ENCODE measurements at places on chromosomes 5 and 9.
A peak's percentile ranks its signal among the peaks of the same experiment; 100 is the strongest.

GRCh38 chr9:117644932-117645636 lies 59.1 kb upstream of the TLR4 start:
- no peak for DNase-seq

DNA sequence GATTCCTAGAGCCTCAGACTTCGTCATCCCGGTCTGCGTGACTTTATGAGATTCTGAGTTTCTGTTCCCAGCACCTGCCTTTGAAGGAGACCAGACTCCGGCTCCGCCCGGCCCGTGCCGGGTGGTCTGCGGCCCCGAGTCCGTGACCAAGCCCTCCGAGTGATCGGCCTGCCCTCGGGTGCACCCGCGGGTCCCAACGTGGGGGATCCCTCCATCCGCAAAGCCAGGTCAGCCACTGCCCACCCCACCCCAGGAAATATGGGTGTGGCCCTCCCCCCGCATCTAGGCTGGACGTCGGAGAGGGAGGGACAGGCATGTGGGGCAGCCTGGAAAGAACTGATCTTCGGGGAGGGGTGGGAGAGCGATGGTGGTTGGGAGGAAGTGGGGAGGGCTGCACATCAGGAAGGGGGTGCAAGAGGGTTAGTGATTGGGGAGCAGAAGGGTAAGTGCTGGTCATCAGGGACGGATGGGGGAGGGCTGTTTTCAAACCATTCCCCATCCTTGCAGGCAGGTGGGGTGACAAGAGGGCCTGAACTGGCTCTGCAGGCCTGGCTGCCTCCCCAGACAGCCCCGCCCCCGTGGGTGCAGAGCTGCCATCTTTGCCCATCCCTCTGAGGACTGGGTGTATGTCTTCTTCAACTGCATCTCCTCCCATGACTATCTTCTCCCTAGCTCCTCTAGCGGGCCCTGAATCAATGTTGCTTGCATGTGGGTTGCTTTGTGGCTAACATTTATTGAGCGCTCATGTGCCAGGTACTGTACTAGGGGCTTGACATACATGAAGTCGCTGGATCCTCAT lies 747 bp downstream of the LRSAM1 start:
- DNase-seq = peak; percentile 47

DNA sequence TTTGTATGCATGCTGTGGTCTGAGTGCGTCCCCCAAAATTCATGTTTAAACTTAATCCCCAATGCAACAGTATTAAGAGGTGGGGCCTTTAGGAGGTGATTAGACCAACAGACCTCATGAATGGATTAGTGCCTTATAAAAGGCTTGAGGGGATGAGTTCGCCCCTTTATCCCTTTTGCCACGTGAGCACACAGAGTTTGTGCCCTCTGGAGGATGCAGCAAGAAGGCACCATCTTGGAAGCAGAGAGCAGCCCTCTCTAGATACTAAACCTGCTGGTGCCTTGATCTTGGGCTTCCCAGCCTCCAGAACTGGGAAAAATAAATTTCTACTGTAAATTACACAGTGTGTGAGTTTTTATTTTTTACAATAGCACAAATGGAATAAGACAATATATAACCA lies 177.1 kb upstream of the SPRY4 start:
- DNase-seq = no peak

- DNase-seq = no peak
Observed at GRCh38 chr9:29339387-29339786, 1766.1 kb upstream of the C9orf72 start.

DNA sequence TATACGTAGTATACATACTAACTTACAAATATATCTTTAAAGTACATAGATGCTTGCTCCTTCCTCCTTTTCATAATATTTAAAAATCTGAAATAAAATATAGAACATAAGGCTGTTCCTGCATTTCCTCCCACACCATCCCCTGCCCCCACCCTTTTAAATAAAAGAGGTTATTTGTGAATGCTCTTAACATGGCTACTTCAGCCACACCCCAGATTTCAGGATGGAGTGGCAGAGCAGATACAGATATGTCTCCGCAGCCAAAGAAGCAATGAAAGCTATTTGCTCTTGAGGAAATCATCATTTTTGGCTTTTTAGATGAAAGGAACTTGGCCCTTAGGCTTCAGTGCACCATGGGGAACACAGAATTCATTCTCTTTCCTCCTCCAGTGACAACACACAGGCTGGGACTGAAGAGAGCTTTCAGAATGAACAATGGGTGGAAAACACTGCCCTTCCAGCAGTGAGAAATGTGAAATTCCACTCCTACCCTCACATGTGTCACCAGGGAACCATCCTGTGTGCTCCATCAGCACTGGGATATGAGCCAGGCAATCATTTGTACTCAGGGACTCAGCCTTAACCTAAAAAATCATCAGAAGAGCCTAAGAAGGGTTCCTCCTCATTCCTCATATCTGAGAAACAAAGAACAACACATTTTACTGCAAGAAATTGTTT lies 134.3 kb downstream of the PPP2R2B start:
- no peak for DNase-seq

- no peak for DNase-seq
Observed at GRCh38 chr5:177064500-177065277, 22.0 kb upstream of the FGFR4 start.

GRCh38 chr5:1125030-1125357 lies 13.1 kb upstream of the SLC12A7 start:
- no peak for DNase-seq

DNA sequence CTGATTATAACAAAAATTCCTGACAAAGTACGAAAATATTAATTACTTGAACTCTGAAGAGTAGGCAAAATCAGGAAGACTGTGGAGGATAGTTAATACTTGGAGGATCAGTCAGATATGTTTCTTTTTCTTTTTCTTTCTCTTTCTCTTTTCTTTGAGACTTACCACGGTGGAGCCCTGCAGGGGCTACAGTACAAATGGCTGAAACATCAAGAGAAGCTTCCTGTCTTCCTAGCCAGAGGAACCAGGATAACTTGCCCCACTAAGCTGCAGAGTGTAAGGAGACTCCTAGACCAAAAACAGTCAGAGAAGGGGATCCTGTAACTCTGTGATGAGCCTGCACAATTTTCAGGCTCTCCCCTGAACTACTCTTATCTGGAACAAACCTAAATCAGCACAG lies 324.6 kb upstream of the TYRP1 start:
- DNase-seq = no peak

- peak; percentile 29 for DNase-seq
Observed at GRCh38 chr5:132661231-132662003, 3.4 kb downstream of the IL13 start.

GRCh38 chr5:7650755-7651154 lies 200.2 kb downstream of the CFAP90 start:
- no peak for DNase-seq

DNA sequence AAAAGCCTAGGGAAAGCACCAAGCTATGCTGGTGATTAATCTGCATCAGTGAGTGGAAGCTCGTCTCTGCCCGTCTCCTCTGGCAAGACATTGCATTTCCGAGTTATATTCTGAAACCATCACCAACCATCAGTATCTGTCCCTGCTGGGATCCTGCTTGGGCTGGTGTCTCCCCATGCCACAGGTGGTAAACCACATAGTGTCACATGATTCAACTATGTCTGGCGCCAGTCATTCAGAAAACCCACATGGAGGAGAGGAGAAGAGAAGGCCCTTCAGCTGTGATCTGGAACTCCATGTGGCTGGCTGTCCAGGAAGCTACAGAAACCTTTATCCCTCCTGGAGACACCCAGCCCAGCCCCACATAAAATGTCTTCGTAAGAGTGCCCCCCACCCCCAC lies 4.8 kb downstream of the IL9 start:
- DNase-seq = no peak

DNA sequence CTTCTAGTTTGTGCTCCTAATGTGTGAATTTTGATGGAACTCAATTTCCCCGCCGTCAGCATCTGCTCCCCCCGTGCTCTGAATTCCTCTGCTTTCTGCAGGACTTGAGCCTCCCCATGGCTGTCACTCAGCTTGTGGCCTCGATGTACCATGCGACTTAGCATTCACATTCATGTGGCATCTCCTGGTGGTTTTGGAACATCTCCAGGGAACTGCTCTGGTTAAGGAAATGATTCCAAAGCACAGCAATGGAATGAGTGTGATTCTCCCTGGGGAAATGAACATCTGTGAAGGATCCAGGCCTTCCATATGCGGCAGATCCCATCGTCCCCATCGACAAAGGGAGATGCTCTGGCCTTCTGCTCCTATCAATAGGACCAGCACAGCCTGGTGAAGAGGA lies 119.0 kb downstream of the ENTREP1 start:
- DNase-seq = no peak

GRCh38 chr9:36665387-36665786 lies 92.7 kb downstream of the MELK start:
- no peak for DNase-seq

Data from inflammatory macrophage (primary cell).